ENCODE measurements at places on chromosomes 2 and 18. TPM values are rescaled to one million over a fixed set of nuclear protein-coding genes. Genes with fewer than 3 reads are reported as not detected.

ESPNL gene
- not detected for total RNA-seq

ALPI gene
- not detected for total RNA-seq

FBXO15 gene
- not detected for total RNA-seq

PRSS56 gene
- 0.11 TPM for total RNA-seq

GPR39 gene
- not detected for total RNA-seq

TRIM54 gene
- total RNA-seq, result 282 TPM

PLB1 gene
- total RNA-seq, result 3.0 TPM

RGPD4 gene
- 0.05 TPM for total RNA-seq

CYP20A1 gene
- 11.4 TPM for total RNA-seq

C18orf54 gene
- total RNA-seq, result 1.8 TPM

CABYR gene
- not detected for total RNA-seq

MSTN gene
- total RNA-seq, result not detected

TUBA3D gene
- 138 TPM for total RNA-seq

CDCA7 gene
- 1.5 TPM for total RNA-seq

GAD1 gene
- not detected for total RNA-seq

NLRC4 gene
- 1.4 TPM for total RNA-seq

PDE11A gene
- 4.4 TPM for total RNA-seq

PTPRN gene
- not detected for total RNA-seq

KIF1A gene
- 1.5 TPM for total RNA-seq

SAG gene
- total RNA-seq, result not detected

GCG gene
- not detected for total RNA-seq

NOP58 gene
- 22.8 TPM for total RNA-seq

DRC1 gene
- 0.30 TPM for total RNA-seq

TXNDC2 gene
- total RNA-seq, result not detected

SMARCAL1 gene
- 10.5 TPM for total RNA-seq
